ENCODE measurements at places on chromosomes 4 and X. TPM values are rescaled to one million over a fixed set of nuclear protein-coding genes. Genes with fewer than 3 reads are reported as not detected.
A peak's percentile ranks its signal among the peaks of the same experiment; 100 is the strongest.

DNA sequence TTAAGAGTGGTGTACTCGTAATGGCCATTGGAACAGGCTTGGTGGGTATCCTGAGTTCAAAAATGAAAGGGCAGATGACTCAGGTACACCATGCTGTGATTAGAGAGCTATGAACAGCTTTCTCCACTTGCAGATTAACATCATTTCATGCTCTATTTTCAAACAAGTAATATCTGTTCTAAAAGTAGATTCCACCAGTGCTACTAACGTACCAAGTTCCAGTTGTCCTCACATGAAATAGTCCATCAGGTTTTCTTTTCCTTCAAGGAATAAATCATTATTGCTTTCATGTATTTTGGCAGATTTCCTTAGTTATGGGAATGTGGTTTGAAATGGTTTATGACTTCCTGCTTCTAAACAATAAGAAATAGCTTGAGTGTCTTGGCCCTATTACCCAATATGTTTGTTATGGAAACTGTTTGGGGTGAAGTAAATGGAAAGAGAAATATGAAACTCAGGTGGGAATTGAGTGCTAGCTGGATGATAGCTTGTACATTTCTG, 49.9 kb downstream of the PCDH7 start:
- H3K27ac ChIP-seq, result no peak overlapping the region
- H3K36me3 ChIP-seq, result no peaks in the 10 kb centered on the region
- DNase-seq, result peak; percentile 46
- no peaks in the 10 kb centered on the region for H3K4me1 ChIP-seq
- H3K27me3 ChIP-seq, result no peaks in the 10 kb centered on the region

GRCh38 chr4:185257086-185257485, 47.7 kb downstream of the SNX25 start:
- no peaks in the 10 kb centered on the region for H3K27me3 ChIP-seq
- DNase-seq, result no peak
- H3K27ac ChIP-seq, result no peak overlapping the region
- H3K4me1 ChIP-seq, result no peaks in the 10 kb centered on the region

- H3K4me1 ChIP-seq, result no peaks in the 10 kb centered on the region
- no peak overlapping the region for H3K27ac ChIP-seq
- DNase-seq, result no peak
- peaks cover 99% of the 10 kb centered on the region for H3K36me3 ChIP-seq
Measured at GRCh38 chr4:25401066-25401465, 24.0 kb downstream of the ANAPC4 start.

DNA sequence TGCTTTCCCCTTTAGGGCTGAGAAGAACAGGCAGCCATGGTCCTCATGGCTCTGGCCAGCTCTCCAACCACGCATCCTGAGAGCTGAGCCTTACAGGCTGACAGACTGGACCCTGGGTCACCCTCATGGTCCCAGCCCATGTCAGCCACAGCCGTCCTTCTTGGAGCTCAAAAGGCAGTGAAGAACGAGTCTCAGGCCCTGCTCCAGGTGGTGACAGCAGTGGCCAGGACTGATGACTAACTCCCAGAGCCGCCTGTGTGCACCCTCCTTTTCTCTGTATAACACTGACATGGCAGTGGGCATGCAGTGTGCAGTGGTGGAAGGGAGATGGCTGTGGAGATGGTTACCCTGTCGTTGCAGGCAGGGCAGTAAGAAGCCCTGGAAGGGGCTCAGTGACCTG, 10.3 kb upstream of the DUSP9 start:
- H3K4me1 ChIP-seq, result peaks cover 1% of the 10 kb centered on the region
- peaks cover 25% of the 10 kb centered on the region for H3K27me3 ChIP-seq
- no peaks in the 10 kb centered on the region for H3K36me3 ChIP-seq
- no peak overlapping the region for H3K4me3 ChIP-seq
- H3K27ac ChIP-seq, result no peak overlapping the region

- H3K27me3 ChIP-seq, result no peaks in the 10 kb centered on the region
- no peaks in the 10 kb centered on the region for H3K4me1 ChIP-seq
- H3K27ac ChIP-seq, result no peak overlapping the region
- no peak overlapping the region for H3K4me3 ChIP-seq
Measured at GRCh38 chr4:105520819-105521790, 31.3 kb upstream of the ARHGEF38 start.

- no peaks in the 10 kb centered on the region for H3K4me1 ChIP-seq
- peak; percentile 6 for DNase-seq
- H3K27ac ChIP-seq, result no peak overlapping the region
- no peak overlapping the region for H3K4me3 ChIP-seq
- no peaks in the 10 kb centered on the region for H3K36me3 ChIP-seq
- no peaks in the 10 kb centered on the region for H3K27me3 ChIP-seq
Measured at GRCh38 chrX:131187206-131187605, 101.9 kb downstream of the IGSF1 start.

NDST3 gene
- not detected for total RNA-seq
